ENCODE measurements at places on chromosomes 1 and 21.

GRCh38 chr1:149967646-149968045 lies 31.0 kb upstream of the MTMR11 start:
- DNase-seq, result no peak

DNA sequence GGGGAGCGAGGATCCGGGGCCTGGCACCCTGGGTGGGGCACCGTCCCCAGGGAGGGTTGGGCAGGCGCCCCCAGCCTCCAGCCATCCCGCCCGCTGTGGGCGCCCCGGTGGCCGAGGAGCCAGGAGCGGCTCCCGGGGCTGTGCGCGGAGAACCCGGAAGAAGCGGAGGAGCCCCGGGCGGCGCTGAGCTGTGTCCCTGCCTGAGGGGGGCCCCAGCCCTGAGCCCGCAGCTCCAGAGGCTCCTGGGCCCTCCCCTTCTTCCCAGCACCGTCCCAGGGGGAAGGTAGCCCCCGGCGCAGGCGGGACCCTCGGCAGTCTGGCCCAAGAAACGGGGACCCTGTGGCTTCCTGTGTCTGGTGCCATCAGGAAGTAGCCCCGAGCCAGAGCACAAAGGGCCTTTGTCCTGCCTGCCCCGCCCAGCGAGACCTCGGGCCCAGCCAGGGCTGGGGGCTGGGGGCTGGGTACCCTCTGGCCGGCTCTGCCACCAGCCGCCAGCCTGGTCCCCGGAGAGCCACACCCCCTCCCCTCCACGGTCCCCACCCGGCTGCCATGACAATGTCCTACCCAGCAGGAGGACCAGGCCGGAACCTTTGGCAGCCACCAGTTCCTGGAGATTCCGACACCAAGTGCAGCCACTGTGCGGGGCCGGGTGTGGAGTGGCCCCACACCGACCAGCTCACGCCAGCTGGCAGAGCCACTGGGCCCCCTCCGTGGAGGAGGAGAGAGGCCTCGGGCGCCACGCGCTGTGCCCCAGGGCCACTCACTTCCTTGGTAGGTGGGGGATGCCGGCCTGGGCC lies 15.6 kb upstream of the TTLL10 start:
- peak; percentile 64 for DNase-seq

- peak; percentile 66 for DNase-seq
Measured at GRCh38 chr1:24536391-24536840, 19.5 kb upstream of the NCMAP start.

- DNase-seq, result no peak
Measured at GRCh38 chr1:23456226-23456625, 27.8 kb downstream of the ASAP3 start.

GRCh38 chr21:42161401-42161955 lies 57.5 kb upstream of the ABCG1 start:
- DNase-seq, result no peak

- DNase-seq, result no peak
Measured at GRCh38 chr1:225347123-225347683, 80.6 kb downstream of the LBR start.

GRCh38 chr1:44609412-44609767 lies 64.9 kb downstream of the TMEM53 start:
- peak; percentile 31 for DNase-seq

DNA sequence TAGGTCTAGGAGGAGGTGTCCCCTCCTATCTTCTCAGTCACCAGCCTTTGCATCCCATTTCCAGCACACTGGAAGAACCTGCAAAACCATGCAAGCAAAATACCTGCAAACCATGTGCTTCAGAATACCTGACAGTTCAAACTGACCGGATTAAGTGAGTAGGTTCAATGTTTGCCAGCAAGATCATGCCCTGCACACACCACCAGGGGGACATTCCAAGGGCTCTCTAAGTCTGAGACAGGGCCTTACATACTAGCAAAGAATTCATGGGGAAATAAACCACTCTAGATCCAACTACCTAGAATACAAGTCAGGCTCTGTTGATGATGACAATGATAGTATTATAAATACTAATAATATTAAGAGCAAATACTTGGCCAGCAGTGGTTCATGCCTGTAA lies 27.6 kb downstream of the INPP5B start:
- DNase-seq, result no peak

GRCh38 chr21:38439426-38439825 lies 58.9 kb downstream of the ERG start:
- DNase-seq, result no peak

- DNase-seq, result no peak
Measured at GRCh38 chr1:159790237-159790917, 9.6 kb downstream of the DUSP23 start.

GRCh38 chr1:1596493-1597274 lies 3.3 kb downstream of the FNDC10 start:
- no peak for DNase-seq

DNA sequence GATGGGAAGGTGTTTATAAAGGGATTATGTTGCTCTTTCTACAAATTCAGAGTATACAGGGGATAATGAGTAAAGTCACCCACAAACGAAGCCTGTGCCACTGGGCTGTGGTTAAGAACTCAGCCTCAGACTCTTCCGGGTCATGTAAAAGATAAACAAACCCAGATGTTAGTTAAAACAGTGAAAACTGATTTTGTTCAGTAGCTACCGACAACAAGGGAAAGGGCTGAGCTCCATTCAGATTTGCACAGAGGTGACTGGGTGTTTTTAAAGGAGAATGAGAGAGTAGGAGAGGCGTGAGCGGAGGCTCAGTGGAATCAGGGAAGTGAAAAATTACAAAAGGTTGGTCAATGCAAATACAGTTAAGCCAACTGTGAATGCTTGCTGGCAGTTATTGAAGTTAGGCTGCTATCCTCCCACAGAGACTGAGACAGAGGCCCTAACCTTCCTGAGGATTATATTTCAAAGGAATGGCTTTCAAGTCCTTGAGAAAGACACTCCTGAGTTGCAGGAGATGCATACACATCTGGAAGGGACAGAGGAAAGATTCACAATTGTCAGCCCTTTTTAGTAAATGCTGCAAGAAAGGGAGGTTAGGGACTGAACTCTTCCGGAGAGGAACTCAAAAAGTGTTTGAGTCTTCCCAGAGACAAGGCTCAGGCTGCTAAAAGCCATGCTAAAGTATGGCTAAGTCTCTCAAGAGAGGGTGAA lies 29.9 kb upstream of the SAMD13 start:
- no peak for DNase-seq

- no peak for DNase-seq
Measured at GRCh38 chr1:156368157-156368658, 803 bp upstream of the RHBG start.
